Uterus (tissue), 4 donors: ENCODE measurements at places on chromosomes 5 and 9. TPM values are rescaled to one million over a fixed set of nuclear protein-coding genes. Genes with fewer than 3 reads are reported as not detected.

Gene NPR3
- 51.2 TPM for total RNA-seq

Gene ERAP2
- total RNA-seq = 20.3 TPM

Gene HEMGN
- not detected for total RNA-seq

Gene DPYSL3
- 175 TPM for total RNA-seq

Gene ROR2
- total RNA-seq = 35.6 TPM

Gene MRPL41
- total RNA-seq = 25.2 TPM

Gene LRRC26
- total RNA-seq = not detected

Gene PWWP2A
- 12.9 TPM for total RNA-seq

Gene TAS2R1
- not detected for total RNA-seq

Gene FGD3
- 2.8 TPM for total RNA-seq

Gene SYNPO
- 146 TPM for total RNA-seq
